ENCODE measurements at places on chromosomes 4 and X.

DNA sequence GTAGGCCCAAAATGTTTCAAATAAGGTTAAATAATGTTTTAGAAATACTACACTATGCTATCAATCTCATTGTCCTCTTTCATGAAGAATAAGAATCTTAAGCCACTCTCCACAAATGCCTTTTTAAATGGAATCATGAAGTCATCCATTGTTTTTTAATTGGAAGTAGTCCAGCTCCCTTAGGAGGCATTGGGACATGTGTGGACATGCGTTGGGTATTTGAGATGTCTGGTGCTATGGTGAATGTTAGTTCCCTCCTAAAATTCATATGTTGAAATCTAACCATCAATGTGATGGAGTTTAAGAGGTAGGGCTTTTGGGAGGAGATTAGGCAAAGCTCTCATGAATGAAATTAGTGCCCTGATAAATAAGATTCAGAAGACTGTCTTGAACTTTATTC lies 289.0 kb downstream of the C4orf33 start:
- peaks cover 4% of the 10 kb centered on the region for H3K27me3 ChIP-seq
- no peak overlapping the region for H3K27ac ChIP-seq
- no peaks in the 10 kb centered on the region for H3K4me1 ChIP-seq
- H3K36me3 ChIP-seq, result no peaks in the 10 kb centered on the region
- no peak for DNase-seq

- H3K27me3 ChIP-seq, result peaks cover 6% of the 10 kb centered on the region
- H3K27ac ChIP-seq, result no peak overlapping the region
- H3K4me3 ChIP-seq, result no peak overlapping the region
Measured at GRCh38 chr4:120960656-120961267, 38.2 kb upstream of the PRDM5 start.

GRCh38 chrX:96126182-96126581 lies 558.5 kb upstream of the DIAPH2 start:
- H3K27ac ChIP-seq, result no peak overlapping the region
- no peak for DNase-seq
- no peaks in the 10 kb centered on the region for H3K27me3 ChIP-seq
- H3K4me3 ChIP-seq, result no peak overlapping the region

- no peak for DNase-seq
- no peak overlapping the region for H3K27ac ChIP-seq
- peaks cover 61% of the 10 kb centered on the region for H3K36me3 ChIP-seq
- H3K27me3 ChIP-seq, result no peaks in the 10 kb centered on the region
- H3K4me3 ChIP-seq, result no peak overlapping the region
- H3K4me1 ChIP-seq, result peaks cover 8% of the 10 kb centered on the region
Measured at GRCh38 chr4:139436122-139436521, 17.8 kb upstream of the RAB33B start.

DNA sequence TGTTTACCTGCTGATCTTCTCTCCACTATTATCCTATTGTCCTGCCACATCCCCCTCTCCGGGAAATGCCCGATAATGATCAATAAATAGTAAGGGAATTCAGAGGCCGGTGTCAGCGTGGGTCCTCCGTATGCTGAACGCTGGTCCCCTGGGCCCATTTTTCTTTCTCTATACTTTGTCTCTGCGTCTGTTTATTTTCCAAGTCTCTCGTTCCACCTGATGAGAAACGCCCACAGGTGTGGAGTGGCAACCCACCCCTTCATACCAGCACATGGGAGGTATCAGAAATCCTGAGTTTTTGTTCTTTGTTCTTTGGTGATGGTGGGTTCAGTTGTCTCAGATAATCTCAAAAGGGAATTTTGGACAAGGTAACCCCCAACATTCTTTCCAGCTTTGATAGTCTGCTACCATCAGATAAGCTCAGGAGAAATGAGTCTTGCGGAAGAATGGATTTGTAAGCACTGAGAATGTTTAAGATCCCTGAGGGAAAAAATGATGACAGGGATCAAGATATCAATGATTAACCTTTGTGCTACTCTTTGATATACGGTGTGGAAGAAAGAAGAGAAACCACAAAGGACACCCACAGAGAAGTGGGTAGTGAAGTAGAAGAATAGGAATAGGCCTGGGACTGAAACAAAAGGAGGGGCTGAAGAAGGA lies 117.9 kb downstream of the CEP44 start:
- no peak for DNase-seq
- H3K4me3 ChIP-seq, result no peak overlapping the region
- H3K4me1 ChIP-seq, result peaks cover 2% of the 10 kb centered on the region
- no peak overlapping the region for H3K27ac ChIP-seq

DNA sequence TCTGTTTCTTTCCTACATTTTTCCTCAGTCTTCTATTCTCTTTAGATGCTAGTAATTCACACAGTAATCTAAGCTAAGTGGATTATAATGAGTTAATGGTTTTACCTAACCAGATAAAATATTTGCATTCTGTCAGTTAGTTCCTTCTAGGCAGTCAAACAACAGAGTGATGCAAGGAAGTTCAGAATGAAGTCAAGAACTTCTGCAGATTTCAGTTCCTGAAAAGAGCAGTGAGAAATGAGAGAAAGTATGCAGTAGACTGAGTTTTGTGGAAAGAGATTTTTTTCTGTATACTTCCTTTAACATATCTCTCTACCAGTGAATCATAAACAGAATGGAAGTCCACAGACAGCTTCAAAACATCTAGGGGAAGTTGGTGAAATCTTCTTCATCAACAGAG lies 774.0 kb upstream of the POU3F4 start:
- H3K27me3 ChIP-seq, result no peaks in the 10 kb centered on the region
- H3K4me1 ChIP-seq, result no peaks in the 10 kb centered on the region
- H3K27ac ChIP-seq, result no peak overlapping the region

DNA sequence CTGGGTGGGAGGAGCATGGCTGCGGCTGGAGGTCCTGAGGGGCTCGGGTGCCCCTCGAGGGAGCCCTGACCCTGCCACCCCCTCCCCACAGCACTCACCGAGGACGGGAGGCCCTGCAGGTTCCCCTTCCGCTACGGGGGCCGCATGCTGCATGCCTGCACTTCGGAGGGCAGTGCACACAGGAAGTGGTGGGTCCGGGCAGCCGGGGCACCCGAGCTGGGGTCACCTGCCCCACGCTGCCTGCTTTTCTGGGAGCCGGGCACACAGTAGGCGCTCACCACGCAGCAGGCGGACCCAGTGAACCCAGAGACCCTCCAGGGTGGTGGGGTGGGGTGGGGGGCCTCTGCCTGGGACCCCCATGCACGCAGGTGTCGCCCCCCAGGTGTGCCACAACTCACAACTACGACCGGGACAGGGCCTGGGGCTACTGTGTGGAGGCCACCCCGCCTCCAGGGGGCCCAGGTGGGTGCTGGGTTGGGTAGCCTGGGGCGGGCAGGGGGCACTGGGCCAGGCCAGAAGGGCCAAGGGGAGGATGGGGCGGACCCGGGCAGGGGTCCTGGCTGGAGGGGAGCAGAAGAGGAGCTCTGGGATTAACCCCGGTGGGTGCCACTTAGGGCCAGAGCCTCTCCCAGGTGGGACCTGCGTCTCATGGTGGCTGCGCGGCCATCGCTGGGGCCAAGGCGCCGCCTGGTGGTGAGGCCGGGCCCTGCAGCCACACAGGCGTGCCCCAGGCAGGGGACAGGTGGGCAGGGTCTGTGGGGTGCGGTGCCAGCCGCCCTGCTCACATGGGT lies 1.4 kb downstream of the HGFAC start:
- H3K36me3 ChIP-seq, result no peaks in the 10 kb centered on the region
- no peak overlapping the region for H3K27ac ChIP-seq
- peak; percentile 76 for DNase-seq
- H3K4me1 ChIP-seq, result no peaks in the 10 kb centered on the region

DNA sequence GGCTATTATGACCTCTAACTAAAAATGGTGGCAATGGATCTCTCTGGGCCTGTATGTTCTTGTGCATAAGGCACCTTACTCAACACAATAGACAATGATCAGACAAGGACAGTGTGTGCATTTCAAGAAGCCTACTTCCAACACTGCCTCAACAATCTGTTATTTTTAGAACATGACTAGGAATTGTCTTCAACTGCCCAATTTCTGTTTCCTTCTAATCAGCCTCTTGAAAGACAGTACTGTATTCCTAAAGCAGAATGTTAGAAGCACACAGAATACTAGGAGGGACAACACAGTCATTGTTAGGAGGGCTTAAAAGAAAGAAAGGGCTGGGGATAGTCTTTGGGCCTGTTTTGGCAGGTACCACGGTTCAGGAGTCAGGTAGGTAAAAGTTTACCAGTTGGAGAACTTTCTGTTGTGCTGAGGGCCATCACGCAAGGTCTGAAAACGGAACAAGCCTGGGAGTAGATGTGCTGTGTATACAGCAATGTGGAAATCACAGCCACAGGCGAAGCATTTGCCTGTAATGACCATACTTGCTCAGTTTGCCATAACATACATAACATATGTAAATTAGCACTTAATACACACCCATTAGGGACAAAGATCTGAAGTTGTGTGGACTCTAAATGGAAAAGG lies 100.8 kb upstream of the ATXN3L start:
- no peak for DNase-seq
- no peak overlapping the region for H3K4me3 ChIP-seq
- H3K27me3 ChIP-seq, result no peaks in the 10 kb centered on the region
- no peak overlapping the region for H3K27ac ChIP-seq
- peaks cover 11% of the 10 kb centered on the region for H3K4me1 ChIP-seq

GRCh38 chrX:155632431-155633100 lies 19.8 kb upstream of the TMLHE start:
- peak overlapping the region; percentile 60 for H3K4me3 ChIP-seq
- H3K27me3 ChIP-seq, result no peaks in the 10 kb centered on the region
- peaks cover 9% of the 10 kb centered on the region for H3K4me1 ChIP-seq
- H3K27ac ChIP-seq, result peak overlapping the region; percentile 29
- H3K36me3 ChIP-seq, result peaks cover 5% of the 10 kb centered on the region

DNA sequence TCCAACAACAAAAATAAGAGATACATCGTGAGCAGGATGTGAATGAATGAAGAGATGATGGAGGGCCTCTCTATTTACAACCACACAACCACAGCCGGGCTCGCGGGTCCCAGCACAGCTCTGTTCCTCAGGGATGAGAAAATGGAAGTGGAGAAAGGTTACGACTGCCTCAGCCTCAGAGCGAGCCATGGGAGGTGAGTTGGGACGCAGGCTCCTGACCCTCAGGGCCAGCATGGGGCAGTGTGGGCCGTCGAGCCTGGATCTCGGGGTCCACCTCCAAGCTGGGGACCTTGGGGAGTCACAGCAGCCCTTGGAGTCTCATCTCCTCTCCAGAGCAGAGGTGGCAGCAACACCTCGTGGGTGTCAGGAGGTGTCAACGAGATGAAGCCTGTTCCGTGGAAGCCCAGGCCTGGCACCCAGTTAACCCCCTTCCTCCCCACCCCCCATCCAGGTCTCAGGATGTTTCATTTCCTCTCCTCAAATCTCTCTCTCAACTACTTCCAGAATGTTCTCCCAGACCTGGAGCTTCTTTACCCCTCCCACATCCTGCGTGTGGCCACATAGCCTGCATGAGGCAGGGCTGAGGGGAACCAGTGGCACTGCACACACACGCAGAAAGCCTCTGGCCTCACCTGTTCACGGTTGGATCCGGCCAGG lies 25.9 kb downstream of the C4orf50 start:
- peaks cover 7% of the 10 kb centered on the region for H3K27me3 ChIP-seq
- H3K36me3 ChIP-seq, result no peaks in the 10 kb centered on the region
- no peak overlapping the region for H3K27ac ChIP-seq
- H3K4me1 ChIP-seq, result no peaks in the 10 kb centered on the region
- no peak for DNase-seq

- no peak for DNase-seq
- peaks cover 6% of the 10 kb centered on the region for H3K4me1 ChIP-seq
Measured at GRCh38 chrX:51798701-51799100, 55.5 kb downstream of the GSPT2 start.

DNA sequence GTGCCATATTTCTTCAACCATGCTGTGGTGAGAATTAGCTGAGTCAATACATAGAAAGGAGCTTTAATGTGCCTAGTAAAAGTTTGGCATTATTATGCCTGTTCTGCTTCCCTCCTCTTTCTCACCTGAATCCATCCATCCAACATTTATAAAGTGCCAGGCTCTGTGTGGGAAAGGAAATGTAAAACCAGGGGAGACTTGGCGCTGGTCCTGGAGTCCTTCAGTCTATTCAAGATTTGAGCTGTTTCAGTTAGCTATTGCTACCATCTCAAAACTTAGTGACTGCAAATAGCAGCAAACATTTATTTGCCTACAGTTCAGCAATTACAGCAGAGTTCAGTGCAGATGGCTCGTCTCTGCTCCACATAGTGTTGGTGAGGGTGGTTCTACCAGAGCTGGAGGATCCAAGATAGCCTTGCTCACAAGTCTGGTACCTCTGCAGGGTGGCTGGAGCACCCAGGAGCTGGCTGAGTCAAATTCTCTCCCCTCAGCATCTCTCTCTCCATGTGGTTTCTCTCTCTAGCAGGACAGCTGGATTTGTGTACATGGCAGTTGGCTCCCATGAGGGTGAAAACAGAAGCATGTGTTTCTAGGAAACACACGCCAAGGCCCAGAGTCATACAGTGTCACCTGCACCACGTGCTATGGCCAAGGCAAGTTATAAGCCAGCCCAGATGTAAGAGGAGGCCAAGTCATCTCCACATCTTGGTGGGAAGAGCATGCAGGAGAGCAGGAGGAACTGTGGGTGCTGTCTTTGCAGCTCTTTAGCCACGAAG lies 77.3 kb downstream of the FHDC1 start:
- H3K4me3 ChIP-seq, result no peak overlapping the region
- H3K27me3 ChIP-seq, result no peaks in the 10 kb centered on the region
- no peaks in the 10 kb centered on the region for H3K36me3 ChIP-seq
- DNase-seq, result no peak
- H3K4me1 ChIP-seq, result no peaks in the 10 kb centered on the region
- no peak overlapping the region for H3K27ac ChIP-seq

GRCh38 chr4:54067166-54067565 lies 2.8 kb upstream of the CHIC2 start:
- H3K27ac ChIP-seq, result no peak overlapping the region
- no peak overlapping the region for H3K4me3 ChIP-seq
- peaks cover 18% of the 10 kb centered on the region for H3K4me1 ChIP-seq
- H3K27me3 ChIP-seq, result peaks cover 3% of the 10 kb centered on the region
- H3K36me3 ChIP-seq, result peaks cover 3% of the 10 kb centered on the region

DNA sequence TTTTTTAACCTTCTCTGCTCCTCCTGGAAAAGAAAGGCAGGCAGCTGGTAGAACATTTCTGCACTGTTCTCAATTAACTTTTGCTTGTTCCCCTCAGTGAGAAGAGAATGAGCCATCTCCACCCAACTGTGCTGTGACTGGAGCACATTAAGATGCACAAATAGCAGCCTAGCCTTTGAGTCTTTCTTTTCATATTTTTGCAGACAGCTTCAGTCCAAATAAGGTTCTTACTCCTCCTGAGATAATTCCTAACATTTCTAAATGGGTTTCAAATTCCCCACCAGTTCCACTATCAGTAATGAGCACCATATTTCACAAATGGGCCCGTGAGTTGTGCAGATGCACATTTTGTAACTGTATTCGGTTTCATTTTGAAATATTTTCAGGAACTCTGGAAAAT lies 118.6 kb downstream of the SPCS3 start:
- peaks cover 5% of the 10 kb centered on the region for H3K4me1 ChIP-seq
- no peaks in the 10 kb centered on the region for H3K27me3 ChIP-seq
- H3K27ac ChIP-seq, result no peak overlapping the region
